ENCODE measurements at places on chromosomes 2 and 18. TPM values are rescaled to one million over a fixed set of nuclear protein-coding genes. Genes with fewer than 3 reads are reported as not detected.

EFHD1 gene
- total RNA-seq, result 0.17 TPM

KIAA1328 gene
- total RNA-seq, result 4.4 TPM

UPP2 gene
- total RNA-seq, result not detected

RSAD2 gene
- total RNA-seq, result 1.2 TPM

SH3BP4 gene
- total RNA-seq, result 42.3 TPM

TSPYL6 gene
- not detected for total RNA-seq

C2orf92 gene
- 0.88 TPM for total RNA-seq

RAB17 gene
- total RNA-seq, result 4.9 TPM

ZAP70 gene
- total RNA-seq, result not detected

TBR1 gene
- not detected for total RNA-seq

ZBTB7C gene
- under 0.01 TPM for total RNA-seq

SULT6B1 gene
- total RNA-seq, result not detected

PLGLB2 gene
- 0.65 TPM for total RNA-seq

POMC gene
- total RNA-seq, result 2.8 TPM

EEF1B2 gene
- total RNA-seq, result 389 TPM

OSBPL6 gene
- total RNA-seq, result 5.3 TPM

SNED1 gene
- 23.4 TPM for total RNA-seq

SLC4A5 gene
- not detected for total RNA-seq

Data from dermis blood vessel endothelial cell (primary cell).